ENCODE measurements at places on chromosomes 16 and 17. TPM values are rescaled to one million over a fixed set of nuclear protein-coding genes. Genes with fewer than 3 reads are reported as not detected.

GRCh38 chr17:30290077-30290476 lies 1.7 kb downstream of the BLMH start:
- H3K4me1 ChIP-seq = peaks cover 14% of the 10 kb centered on the region
- peaks cover 32% of the 10 kb centered on the region for H3K36me3 ChIP-seq
- peak overlapping the region; percentile 92 for H3K4me3 ChIP-seq
- no peaks in the 10 kb centered on the region for H3K27me3 ChIP-seq

DNA sequence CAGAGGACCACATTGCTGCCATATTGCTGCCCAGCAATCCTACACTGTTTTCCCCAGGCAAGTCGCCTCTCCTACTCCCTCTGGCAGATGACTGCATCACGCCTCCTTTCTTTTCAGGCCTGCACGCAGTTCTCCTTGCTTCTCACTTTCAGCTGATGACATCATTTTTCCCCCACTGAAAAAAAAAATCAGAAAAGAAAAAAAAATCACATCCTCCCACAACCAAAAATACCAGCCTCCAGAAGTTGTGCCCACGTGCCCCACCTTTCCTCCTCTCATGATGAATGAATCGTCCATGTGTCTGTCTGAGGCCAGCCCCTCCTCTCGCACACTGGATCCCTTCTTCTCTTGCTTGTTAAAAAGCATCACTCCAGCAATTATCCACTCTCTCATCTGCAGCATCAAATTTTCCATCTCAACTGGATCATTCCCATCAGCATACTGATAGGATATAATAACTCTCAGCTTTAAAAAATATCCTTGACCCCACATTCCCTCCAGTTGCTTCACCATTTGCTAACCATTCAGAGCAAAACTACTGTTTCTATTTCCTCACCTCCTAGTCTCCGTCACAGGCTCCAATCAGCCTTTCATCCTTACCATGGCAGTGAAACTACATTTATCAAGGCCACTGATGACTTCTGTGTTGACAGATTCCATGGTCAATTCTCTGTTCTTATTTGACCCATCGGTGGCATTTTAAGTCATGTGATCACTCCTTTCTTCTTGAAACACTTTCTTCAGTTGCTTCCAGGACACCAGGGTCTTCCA lies 30.1 kb upstream of the DYNLL2 start:
- no peak overlapping the region for H3K27ac ChIP-seq
- H3K27me3 ChIP-seq = no peaks in the 10 kb centered on the region
- H3K4me1 ChIP-seq = peaks cover 15% of the 10 kb centered on the region

GRCh38 chr17:78027121-78027520 lies 68.6 kb downstream of the TNRC6C start:
- H3K4me1 ChIP-seq = peaks cover 21% of the 10 kb centered on the region
- H3K27me3 ChIP-seq = no peaks in the 10 kb centered on the region
- no peak overlapping the region for H3K27ac ChIP-seq
- no peak overlapping the region for H3K4me3 ChIP-seq
- H3K36me3 ChIP-seq = no peaks in the 10 kb centered on the region

- no peak overlapping the region for H3K4me3 ChIP-seq
- no peak for DNase-seq
- peaks cover 21% of the 10 kb centered on the region for H3K36me3 ChIP-seq
- no peaks in the 10 kb centered on the region for H3K27me3 ChIP-seq
- H3K4me1 ChIP-seq = no peaks in the 10 kb centered on the region
These were observed 54.3 kb downstream of the NEUROD2 start for GRCh38 chr17:39553341-39553945.

DNA sequence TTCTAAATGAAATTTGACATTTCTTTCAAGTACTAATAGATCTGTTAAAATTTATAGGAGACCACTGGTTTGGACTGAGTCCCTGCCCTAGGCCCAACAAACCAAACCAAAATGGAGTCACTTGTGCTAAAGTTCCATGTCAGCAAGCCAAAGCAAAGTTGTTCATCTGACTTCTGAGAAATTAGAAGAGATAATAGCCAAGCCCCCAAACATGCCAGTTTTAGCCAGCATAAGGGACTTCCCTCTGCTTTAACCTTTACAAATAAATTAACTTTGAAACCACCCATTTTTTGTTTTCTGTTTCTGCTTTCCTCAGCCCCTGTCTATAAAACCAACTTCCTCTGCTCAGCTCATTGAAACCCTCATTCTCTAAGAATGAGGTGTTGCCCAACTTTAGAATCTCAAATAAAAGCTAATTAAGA lies 18.9 kb downstream of the CDR2 start:
- no peak for DNase-seq
- H3K4me3 ChIP-seq = no peak overlapping the region
- H3K27ac ChIP-seq = peak overlapping the region; percentile 78
- H3K4me1 ChIP-seq = peaks cover 71% of the 10 kb centered on the region
- peaks cover 22% of the 10 kb centered on the region for H3K36me3 ChIP-seq
- no peaks in the 10 kb centered on the region for H3K27me3 ChIP-seq

GRCh38 chr17:21292867-21293830 lies 8.6 kb downstream of the MAP2K3 start:
- no peak overlapping the region for H3K27ac ChIP-seq
- peaks cover 2% of the 10 kb centered on the region for H3K27me3 ChIP-seq
- DNase-seq = no peak
- H3K4me3 ChIP-seq = no peak overlapping the region
- peaks cover 48% of the 10 kb centered on the region for H3K4me1 ChIP-seq
- peaks cover 20% of the 10 kb centered on the region for H3K36me3 ChIP-seq

DNA sequence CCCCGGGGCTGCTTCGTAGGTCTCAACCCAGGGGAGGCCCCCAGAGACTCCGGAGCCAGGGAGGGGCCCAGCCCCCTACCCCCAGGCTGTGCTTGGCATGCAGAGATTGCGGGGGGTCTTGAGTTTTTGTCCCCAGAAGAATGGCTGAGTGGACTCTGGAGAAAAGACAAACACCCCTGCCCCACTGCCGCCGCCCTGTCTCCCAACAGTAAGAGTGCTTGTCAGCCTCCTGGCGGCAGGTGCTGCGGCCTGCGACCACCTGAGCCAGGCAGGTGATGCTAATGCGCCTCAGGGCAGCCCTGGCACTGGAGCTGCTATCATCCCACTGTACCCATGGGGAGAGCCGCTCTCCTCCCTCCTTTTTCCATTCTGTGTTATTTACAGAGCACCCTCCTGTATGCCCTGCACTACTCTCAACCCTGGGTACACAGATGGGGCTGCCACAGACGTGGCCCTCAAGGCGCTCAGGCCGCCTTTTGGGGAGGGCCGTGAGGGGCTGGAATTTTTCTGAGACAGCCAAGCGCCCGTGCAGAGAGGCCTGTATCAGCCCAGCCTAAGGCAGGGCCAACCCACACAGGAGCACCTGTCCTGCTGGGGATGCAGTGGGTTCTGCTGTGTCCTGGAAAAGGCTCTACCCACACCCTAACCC lies 2.6 kb upstream of the IL17C start:
- peaks cover 10% of the 10 kb centered on the region for H3K36me3 ChIP-seq
- DNase-seq = no peak
- H3K4me3 ChIP-seq = no peak overlapping the region
- H3K27me3 ChIP-seq = peaks cover 25% of the 10 kb centered on the region

GRCh38 chr16:17776465-17776864 lies 305.7 kb upstream of the XYLT1 start:
- no peak for DNase-seq
- H3K27me3 ChIP-seq = peaks cover 15% of the 10 kb centered on the region
- H3K36me3 ChIP-seq = no peaks in the 10 kb centered on the region

GRCh38 chr17:70076189-70076588 lies 1.2 kb downstream of the KCNJ16 start:
- no peaks in the 10 kb centered on the region for H3K36me3 ChIP-seq
- H3K27ac ChIP-seq = no peak overlapping the region
- no peak for DNase-seq
- peaks cover 5% of the 10 kb centered on the region for H3K27me3 ChIP-seq
- H3K4me3 ChIP-seq = no peak overlapping the region

DNA sequence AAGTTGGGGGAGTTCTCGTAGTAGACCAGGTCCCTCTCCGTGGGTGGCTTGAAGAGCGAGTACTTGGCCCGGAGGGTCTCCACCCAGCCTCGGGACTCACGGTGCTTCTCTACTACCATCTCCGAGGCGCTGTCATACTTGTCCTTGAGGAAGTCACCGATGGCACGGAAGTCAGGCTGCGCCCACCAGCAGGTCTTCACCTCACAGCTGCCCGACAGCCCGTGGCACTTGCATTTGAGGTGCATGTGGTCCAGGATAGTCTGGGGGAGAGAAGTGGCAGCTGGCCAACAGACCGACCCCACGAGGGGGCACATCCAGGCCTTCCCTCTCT lies 50.0 kb downstream of the WNT3 start:
- H3K4me3 ChIP-seq = no peak overlapping the region
- peaks cover 30% of the 10 kb centered on the region for H3K27me3 ChIP-seq
- no peaks in the 10 kb centered on the region for H3K36me3 ChIP-seq
- peaks cover 11% of the 10 kb centered on the region for H3K4me1 ChIP-seq

- no peak for DNase-seq
- no peak overlapping the region for H3K27ac ChIP-seq
- peaks cover 1% of the 10 kb centered on the region for H3K27me3 ChIP-seq
- no peaks in the 10 kb centered on the region for H3K4me1 ChIP-seq
- no peak overlapping the region for H3K4me3 ChIP-seq
- no peaks in the 10 kb centered on the region for H3K36me3 ChIP-seq
These were observed 69.0 kb downstream of the TBC1D16 start for GRCh38 chr17:79966681-79967080.

GRCh38 chr17:70353408-70354092 lies 184.2 kb downstream of the KCNJ2 start:
- no peaks in the 10 kb centered on the region for H3K4me1 ChIP-seq
- no peak overlapping the region for H3K27ac ChIP-seq
- no peak overlapping the region for H3K4me3 ChIP-seq
- no peaks in the 10 kb centered on the region for H3K27me3 ChIP-seq
- H3K36me3 ChIP-seq = no peaks in the 10 kb centered on the region

- peaks cover 7% of the 10 kb centered on the region for H3K4me1 ChIP-seq
- H3K27ac ChIP-seq = no peak overlapping the region
- H3K36me3 ChIP-seq = peaks cover 11% of the 10 kb centered on the region
These were observed 31.5 kb downstream of the NEUROD2 start for GRCh38 chr17:39576187-39576586.

DNA sequence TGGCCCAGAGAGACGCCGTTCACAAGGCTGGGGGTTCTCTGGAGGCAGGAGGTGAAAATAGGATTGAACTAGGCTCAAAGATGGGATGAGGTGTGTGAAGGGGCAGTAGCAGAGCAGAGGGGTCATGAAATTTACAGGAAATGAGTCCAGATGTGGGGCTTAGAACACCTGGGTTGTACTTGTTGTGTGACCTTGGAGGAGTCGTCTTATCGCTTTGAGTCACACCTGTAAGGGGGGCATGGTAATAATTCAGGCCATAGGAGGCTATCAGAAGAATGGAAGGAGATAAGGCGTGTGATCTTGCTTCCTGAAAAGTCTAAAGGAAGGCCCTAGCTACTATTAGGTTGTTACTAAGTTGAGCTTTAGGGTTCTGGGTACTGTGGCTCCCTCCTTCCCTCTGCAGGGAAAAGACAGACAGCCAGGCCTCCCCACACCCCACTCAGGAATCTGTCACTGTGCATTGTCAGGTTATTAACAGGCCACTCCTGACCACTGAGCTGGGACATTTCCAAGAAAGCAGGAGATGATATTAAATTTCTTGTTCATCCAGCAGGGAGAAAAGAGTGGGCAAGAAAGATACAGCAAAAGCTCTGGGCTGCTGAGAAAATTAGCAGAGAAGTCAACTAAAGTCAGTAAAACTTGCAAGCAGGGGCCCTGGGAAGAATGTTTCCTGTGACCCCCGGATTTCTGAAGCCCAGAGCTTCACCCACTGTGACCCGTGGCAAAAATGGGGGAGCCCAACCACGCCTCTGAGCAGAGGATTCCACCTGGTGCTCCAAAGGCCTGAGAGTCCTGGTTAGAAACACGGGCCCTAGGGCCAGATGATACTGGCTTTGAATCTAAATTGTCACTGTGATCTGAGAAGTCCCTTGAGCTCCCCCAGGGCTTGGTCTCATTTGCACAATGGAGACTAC lies 6.0 kb upstream of the CDC42EP4 start:
- no peak overlapping the region for H3K4me3 ChIP-seq
- no peaks in the 10 kb centered on the region for H3K27me3 ChIP-seq
- DNase-seq = no peak
- peaks cover 4% of the 10 kb centered on the region for H3K4me1 ChIP-seq

DNA sequence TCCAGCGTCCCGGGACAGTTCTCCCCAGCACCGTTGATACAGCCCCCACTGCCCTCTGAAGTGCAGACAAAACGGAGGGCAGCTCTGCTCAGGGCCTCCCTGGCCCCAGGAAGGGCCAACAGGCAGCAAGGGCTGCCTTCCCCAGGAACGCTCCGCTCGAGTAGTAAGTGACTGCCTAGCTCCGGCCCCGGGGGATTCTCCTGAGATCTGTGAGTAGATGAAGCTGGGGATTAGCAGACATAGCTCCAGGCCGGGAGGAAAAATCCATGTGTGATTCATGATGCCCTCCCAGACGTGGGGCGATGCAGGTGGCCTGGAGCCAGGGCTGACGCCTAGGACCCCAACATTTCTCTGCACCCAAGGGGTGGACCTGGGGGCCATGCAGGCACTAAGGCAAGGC lies 85.3 kb downstream of the ENGASE start:
- H3K4me1 ChIP-seq = peaks cover 7% of the 10 kb centered on the region
- no peaks in the 10 kb centered on the region for H3K27me3 ChIP-seq
- H3K27ac ChIP-seq = no peak overlapping the region
- H3K36me3 ChIP-seq = no peaks in the 10 kb centered on the region
- H3K4me3 ChIP-seq = no peak overlapping the region
- DNase-seq = no peak

Gene SPATA32
- not detected for total RNA-seq
